ENCODE measurements at places on chromosomes 7 and 10. TPM values are rescaled to one million over a fixed set of nuclear protein-coding genes. Genes with fewer than 3 reads are reported as not detected.

The CYP2W1 gene
- not detected for total RNA-seq

The MBL2 gene
- not detected for total RNA-seq

The GRM3 gene
- total RNA-seq: 133 TPM

The STOX1 gene
- 9.7 TPM for total RNA-seq

The VWDE gene
- 0.63 TPM for total RNA-seq

The LEP gene
- total RNA-seq: not detected

The NPVF gene
- not detected for total RNA-seq

The LRMDA gene
- 0.94 TPM for total RNA-seq

The TWIST1 gene
- not detected for total RNA-seq

The TRIM4 gene
- 20.7 TPM for total RNA-seq

The FRAT1 gene
- total RNA-seq: 4.7 TPM

The AKR1E2 gene
- 36.3 TPM for total RNA-seq

The MEOX2 gene
- total RNA-seq: not detected

The NPC1L1 gene
- not detected for total RNA-seq

The TSPAN12 gene
- 4.7 TPM for total RNA-seq

The ITPRID1 gene
- 5.3 TPM for total RNA-seq

The CALCR gene
- not detected for total RNA-seq

The ZNF3 gene
- total RNA-seq: 72.9 TPM
